ENCODE measurements at places on chromosomes 3 and 15.
A peak's percentile ranks its signal among the peaks of the same experiment; 100 is the strongest.

DNA sequence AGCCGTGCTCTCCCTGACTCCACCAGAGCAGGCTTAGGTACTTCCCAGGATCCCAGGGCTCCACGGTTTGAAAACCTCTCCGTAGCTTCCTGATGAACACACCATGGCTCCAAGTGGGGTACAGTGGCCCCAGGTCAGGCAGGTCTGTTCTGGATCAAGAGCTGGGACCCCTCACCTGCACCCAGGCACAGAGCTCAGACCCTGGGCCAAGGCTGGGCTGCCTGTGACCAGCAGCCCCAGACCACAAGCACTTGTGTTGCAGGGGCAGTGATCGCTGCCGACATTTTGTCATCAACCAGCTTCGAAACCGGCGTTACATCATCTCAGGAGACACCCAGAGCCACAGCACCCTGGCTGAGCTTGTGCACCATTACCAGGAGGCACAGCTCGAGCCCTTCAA is 5.3 kb downstream of the SH2D7 start:
- DNase-seq, result no peak

- no peak for DNase-seq
These were observed 579.3 kb downstream of the EDEM1 start for GRCh38 chr3:5766848-5767247.

GRCh38 chr15:81298611-81299010 is 25.3 kb downstream of the STARD5 start:
- peak; percentile 53 for DNase-seq

- DNase-seq, result no peak
These were observed 68.4 kb upstream of the NR2F2 start for GRCh38 chr15:96262097-96262496.

DNA sequence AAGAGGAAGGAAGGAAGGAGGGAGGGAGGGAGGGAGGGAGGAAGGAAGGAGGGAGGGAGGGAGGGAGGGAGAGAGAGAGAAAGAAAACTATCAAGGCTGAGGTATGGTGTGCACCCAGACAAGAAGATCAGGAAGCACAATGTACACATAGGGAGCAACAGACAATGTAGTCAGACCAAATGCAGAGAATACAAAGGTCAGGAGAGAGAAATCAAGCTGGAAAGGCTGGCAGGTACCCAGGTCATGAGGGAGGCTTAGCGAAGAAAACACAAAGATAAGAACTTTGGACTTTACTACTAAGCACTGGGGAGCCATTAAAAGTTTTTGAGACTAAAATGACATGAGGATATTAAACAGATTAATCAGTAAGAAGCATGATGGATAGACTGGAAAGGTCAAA is 176.0 kb upstream of the TMCO5A start:
- DNase-seq, result no peak

DNA sequence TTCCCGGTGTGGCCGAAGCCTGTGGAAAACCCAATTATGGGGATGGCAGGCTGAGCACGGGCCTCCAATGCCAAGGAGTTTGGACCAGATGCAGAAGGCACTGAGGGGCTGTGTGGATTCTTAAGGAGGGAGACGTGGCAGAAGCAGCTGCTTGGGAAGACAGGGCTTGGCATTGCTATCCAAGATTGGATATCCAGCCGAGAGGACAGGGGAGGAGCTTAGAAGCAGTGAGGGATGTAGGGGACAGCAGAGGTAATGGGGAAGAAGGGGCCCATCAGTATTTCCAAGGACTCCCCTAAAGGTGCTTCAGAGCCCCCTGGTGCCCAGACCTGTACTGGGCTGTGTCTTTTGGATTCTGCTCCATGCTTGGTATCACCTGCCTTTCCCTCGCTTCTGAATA is 112.8 kb upstream of the TLE3 start:
- DNase-seq, result peak; percentile 41

DNA sequence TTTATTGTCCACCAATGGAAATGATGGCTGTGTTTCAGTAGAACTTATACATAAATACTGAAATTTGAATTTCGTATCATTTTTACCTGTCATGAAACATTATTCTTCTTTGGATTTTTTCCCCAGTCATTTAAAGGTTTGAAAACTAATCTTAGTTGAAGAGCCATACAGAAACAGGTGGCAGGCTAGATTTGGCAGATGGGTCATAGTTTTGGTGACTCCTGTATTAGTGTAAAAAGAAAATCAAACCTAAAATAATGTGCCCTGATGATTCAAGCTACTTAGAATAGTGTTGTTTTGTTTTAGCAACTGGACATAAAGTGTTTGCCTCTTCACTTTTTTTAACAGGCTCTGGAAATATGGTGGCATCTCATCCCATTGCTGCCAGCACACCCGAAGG is 68.9 kb downstream of the SIDT1 start:
- no peak for DNase-seq

GRCh38 chr3:99645277-99646106 is 7.1 kb downstream of the COL8A1 start:
- DNase-seq, result no peak

- DNase-seq, result no peak
These were observed 9.7 kb upstream of the DAG1 start for GRCh38 chr3:49460188-49460890.

- DNase-seq, result no peak
These were observed 89.0 kb upstream of the FNDC3B start for GRCh38 chr3:171950373-171950772.

DNA sequence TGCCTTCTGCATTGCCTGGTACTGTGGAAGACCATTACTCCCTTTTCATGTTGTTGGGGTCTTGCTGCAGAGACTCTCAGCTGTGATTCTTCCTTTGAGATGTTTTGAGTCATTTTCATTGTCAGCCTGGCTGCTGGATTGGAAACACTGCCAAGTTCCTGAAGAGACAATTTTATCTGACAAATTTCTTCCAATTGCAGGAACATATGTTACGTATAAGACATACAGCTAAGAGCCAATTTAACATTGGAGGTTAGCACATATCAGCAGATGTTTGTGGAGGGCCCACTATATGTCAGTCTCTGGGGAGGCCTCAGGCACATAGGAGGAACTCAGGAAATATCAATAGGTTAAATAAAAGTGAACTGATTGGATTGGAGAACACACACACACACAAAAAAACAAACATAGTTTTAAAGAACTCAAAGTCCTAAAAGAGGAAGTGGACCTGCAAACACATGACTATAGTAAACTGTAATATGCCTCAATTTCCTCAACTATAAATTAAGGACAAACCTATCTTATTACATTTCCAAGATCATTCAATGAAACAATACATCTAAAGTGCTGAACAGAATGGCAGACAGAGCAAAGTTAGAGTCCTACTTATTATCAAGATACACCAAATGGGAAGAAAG is 172.3 kb downstream of the MYRIP start:
- no peak for DNase-seq

- DNase-seq, result no peak
These were observed 9.7 kb upstream of the DCLK3 start for GRCh38 chr3:36774052-36774451.

DNA sequence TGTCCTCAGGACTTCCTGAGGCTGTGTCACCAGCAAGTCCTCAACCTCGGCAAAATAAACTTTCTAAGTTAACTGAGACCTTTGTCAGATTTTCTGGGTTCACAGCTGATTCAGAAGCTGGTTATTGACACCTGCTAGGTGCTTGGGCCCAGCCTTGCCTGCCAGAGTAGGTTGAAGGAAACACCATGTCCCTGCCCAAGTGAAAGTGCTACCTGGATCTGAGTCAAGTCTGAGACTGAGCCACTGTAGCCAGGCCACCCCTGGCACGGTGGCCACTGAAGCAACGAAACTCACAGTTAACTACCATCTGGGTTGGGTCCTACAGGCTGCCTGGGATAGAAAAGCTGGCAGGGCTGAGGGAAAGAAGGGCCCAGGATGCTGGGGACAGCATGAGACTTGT is 8.2 kb downstream of the HYAL2 start:
- no peak for DNase-seq

- peak; percentile 16 for DNase-seq
These were observed 353.5 kb downstream of the MCTP2 start for GRCh38 chr15:94584833-94585244.

DNA sequence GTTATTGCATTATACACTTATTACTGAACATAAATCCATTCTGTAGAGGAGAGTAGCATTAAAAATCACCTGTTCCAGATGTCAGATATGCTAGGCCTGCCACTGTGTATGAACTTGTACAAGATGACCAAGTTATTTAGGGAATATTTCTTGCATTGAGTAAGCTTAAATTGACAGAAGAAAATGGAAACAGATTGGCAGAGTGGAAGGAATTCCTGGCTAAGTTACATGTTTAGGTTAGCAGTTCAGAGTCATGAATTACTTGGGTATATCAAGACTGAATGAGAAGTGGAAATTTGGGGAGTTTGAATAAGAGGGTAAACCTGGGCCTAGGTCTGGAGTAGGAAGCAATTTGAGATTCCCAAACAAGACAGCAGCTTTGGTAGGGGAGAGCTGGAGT is 44.6 kb downstream of the ARHGAP31 start:
- no peak for DNase-seq

GRCh38 chr3:166526881-166527280 is 689.7 kb upstream of the BCHE start:
- DNase-seq, result no peak

GRCh38 chr3:77053795-77054194 is 13.9 kb downstream of the ROBO2 start:
- DNase-seq, result no peak

GRCh38 chr3:106740116-106740515 is 637.1 kb upstream of the CCDC54 start:
- DNase-seq, result no peak

DNA sequence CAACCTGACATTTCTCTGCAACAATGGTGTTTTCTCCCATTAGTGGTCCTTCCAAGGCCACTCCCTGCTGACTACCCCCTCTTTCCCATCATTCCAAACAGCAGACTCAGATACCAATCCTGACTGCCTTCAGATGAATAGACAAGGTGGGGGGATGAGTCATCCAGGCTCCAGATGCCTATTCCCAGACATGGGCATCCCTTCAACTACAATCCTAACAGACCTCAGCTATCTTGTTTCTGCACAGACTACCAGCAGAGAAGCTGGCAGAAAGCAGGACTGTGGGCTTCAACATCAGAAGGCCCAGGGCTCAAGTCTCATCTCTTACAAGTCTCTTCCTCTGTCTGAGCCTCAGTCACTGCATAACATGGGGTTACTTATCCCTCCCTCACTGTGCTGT is 2.2 kb downstream of the RBP1 start:
- DNase-seq, result no peak

GRCh38 chr3:52398670-52399081 is 46.2 kb downstream of the SEMA3G start:
- no peak for DNase-seq

- no peak for DNase-seq
These were observed 108.1 kb upstream of the RNF7 start for GRCh38 chr3:141629976-141630375.

GRCh38 chr3:175342196-175342595 is 483.1 kb downstream of the NAALADL2 start:
- DNase-seq, result no peak

GRCh38 chr3:51916418-51916817 is 13.3 kb upstream of the IQCF1 start:
- no peak for DNase-seq

GRCh38 chr3:56025326-56025725 is 442.9 kb downstream of the ERC2 start:
- DNase-seq, result no peak

DNA sequence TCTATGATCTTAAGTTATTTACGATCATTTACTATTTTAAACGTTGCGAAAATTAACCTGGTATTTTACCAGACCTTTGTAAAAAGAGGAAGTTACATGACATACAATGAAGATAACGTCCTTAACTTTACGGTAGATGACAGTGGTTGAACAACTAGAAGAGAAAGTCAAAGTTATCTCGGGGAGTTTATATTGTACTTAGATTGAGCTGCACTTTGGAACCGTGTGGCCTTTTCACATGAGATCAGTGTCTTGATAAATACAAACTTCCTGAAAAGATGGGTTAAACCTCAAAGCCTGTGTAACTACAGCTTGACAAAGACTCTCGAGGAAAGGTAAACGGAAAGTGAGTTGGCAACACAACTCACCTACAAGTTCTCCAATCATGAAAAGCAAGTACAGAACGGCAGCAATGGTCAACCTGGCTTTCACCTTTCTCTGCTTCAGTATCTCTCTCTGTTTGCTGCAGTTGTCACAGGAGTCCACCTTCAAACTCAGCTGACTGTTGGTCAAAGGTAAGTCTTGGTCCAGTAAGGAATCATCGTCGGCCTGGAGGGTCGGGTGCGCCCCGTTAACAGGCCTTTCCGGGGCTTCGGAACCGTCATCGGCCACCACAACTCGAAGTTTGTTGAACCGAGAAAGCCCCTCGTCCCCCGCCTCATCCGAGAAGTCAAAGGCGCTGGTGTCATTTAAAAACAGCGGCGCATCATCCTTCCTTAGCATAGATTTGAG is 793 bp downstream of the SLC30A4 start:
- peak; percentile 11 for DNase-seq

DNA sequence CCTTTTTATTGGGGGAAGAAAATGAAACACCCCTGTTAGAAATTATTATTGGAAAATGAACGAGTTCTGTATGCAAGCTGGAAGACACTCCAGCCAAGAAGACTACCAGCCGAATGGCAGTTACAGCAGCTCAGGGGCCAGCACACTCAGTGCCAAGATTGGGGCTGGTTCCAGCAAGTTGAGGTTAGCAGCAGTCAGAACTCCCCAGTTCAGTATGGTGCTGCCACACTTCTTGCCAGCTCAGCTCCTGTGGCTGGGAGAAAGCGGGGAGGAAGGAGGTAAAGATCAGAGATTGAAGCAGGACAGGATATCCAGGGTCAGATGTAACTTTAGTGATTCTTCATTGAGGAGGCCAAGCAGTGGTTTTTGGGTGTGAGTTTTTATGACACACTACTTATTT is 280.2 kb upstream of the NR2E3 start:
- DNase-seq, result no peak

DNA sequence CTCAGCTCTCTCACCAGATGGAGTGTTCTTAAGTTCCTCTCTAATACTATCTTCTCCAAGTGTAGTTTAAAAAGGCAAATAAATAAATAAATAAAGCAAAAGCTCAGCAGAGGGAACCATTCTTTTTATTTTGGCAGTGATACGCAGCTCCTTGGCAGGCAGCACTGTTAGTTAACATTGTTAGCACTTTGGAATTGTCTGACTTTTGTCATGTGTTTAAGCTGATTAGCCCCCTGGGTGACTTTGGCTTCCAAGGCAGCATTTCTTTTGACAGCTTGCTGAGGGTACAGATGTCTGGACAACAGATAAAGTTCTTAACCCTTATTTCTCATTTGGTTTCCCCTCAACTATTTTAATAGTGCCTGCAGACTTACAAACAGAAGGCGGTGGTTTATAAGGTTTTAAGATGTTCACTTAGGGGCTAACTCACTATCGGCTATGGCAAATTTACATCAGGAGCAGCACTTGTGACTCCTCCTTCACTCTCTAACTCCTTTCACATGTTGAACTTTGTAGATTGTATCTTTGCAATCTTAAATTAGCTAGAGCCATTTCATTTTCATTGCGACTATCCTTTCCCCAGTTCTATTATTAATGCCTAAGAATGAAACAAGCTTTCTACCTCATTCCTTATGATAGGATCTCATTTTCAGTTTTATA is 213.4 kb downstream of the ZBBX start:
- DNase-seq, result no peak

DNA sequence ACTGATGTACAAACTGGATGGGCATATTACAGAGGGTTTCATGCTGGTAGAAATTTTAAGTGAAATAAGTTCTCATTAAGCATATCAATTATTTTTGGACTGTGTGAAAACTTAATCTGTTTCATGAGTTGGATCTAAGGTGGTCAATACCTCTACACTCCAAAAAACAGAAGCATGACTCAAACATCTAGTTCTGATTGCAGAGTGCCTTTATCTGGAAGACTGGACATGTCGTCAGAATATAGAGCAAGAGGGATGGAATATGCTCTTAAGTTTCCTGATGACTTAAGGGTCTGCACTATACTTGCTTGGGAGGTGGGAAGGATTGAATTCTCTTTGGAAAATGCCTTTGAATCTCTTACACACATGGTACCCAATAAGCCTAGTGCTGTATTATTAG is 138.3 kb downstream of the LPP start:
- DNase-seq, result no peak

All from CD4-positive, alpha-beta T cell treated with Interleukin-17A for 4 hours (primary cell).